ENCODE measurements at places on chromosomes 1 and 21.

DNA sequence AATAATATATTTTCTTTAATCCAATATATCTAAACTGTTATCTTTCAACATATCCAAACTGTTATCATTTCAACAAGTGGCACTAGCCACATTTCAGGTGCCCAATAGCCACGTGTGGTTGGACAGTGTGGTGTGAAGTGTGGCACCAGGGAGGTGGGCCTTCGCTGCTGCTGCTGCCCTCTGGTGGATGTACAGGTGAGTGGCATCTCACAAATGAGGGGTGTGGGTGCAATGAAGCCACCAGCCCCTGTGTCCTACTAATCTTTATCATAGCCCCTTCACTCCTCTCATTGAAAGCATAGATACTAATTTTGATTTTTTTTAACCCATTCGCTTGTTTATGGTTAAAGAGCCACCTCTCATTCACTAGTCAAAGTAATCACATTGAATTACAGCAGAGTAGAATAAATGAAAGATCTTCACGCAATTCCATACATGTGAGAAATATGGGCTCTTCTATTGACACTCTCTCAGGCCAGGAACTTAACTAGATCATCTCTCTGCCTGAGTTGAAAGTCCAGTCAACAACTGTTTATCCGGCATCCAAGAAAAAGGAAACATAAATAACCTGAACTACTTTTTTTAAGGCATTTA lies 499.2 kb downstream of the OMA1 start:
- no peak for DNase-seq

DNA sequence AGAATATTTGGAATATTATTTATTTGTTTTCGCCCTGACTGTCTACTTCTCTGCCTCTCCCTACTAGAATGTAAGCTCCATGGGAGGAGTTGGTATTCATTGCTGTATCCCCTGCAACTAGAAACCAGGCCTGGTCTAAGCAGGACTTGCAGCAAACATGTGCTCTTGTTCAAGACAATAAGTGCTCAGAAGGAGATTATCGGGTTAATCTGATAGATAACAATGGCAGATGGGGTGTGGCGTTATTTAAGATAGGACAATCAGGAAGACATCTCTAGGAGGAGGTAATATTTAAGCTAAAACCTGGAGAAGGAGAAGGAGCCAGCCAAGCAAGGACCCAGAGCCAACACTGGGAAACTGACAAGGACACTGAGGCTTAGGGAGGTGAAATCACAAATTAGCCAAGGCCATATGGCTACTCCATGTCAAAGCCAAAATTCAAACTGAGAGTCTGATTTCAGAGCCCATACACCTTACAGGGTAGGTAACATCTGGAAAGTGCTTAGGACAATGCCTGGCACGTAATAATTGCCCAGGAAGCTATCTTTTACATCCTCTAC lies 41.5 kb downstream of the STYXL2 start:
- no peak for DNase-seq

DNA sequence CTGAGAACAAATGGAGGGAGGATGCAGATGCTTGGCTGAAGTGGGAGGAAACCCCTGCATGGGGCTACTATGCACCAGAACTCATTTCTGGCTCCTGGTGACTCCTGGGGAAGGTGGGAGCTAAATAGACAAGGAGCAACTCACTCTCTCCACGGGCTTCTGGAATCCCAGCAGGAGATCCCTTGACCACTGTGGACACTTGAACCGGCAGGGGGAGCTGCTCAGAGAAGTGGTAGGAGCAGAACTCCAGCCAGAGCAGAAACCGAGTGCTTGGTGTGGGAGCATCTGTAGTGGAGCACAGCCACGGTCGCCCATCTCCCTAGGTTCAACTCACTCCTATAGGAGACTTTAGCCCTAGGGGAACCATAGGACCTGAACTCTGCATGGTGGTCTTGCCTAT lies 205.6 kb upstream of the GJB5 start:
- DNase-seq: no peak

GRCh38 chr1:79875187-79875586 lies 868.7 kb upstream of the ADGRL4 start:
- no peak for DNase-seq

DNA sequence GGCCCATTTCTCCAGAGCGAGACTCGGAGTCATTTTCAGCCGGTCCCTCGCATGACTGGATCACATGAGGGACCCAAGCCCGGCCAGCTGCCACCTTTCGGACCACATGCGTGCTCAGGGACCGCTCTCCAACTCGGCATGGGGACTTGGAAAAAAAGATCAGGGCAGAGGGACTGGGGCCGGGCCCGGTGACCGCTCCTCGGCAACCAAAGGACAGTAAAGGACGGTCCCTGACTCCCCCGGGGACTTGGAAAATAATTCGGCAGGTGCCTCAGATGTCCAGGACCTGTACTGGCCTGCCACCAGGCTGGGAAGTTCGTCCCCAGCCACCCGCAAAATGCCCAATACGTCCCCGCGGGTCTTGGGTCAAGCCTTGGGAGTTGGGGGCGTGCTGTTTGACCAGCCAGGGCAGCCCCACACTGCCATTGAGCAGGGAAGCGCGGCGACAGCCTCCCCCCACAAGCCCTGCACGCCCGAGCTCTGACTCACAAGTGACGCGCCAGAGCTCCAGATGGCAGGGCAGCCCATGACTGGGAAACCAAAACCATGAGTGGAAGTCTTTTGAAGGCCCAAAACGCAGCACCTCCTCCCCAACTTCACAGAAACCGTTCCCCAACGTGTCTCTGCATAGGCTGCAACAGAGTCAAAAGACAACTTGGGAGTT lies 134.5 kb downstream of the LIPI start:
- no peak for DNase-seq

- DNase-seq: no peak
Measured at GRCh38 chr21:42666023-42666747, 12.8 kb downstream of the PDE9A start.

GRCh38 chr1:14699620-14700019 lies 101.1 kb downstream of the KAZN start:
- DNase-seq: no peak

DNA sequence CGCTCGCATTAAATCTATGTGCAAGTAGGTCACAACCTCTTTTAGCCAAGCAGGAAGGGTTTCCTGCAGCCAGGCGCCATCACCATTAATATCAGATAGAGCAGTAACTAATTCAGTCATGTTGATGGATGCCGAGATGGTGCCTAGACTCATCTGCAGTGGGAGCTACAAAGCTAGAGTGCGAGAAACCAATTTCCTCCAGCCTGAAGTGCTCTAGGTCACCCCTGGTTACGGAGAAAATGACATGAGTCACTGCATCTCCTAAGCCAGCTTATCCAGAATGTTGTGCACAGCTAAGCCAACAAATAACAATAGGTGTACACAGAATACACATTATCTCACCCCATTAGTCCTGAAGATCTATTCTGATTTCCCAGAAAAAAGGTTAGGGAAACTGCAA lies 36.0 kb downstream of the OVAAL start:
- DNase-seq: no peak

DNA sequence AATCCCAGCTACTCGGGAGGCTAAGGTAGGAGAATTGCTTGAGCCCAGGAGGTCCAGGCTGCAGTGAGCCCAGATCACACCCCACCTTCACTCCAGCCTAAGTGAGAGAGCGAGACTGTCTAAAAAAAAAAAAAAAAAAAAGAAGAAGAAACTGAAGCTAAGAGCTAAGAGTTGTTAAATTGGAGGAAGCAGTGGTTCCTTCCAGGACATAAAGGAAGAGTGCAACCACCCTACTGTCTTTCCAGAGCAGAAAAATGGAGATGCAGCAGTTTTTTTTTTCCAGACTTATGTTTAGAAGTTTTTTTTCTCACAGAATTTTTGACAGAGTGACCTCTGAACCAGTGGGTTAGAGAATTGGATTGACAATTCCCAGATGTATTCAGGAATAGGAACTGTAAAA lies 88.7 kb downstream of the HLX start:
- DNase-seq: no peak

DNA sequence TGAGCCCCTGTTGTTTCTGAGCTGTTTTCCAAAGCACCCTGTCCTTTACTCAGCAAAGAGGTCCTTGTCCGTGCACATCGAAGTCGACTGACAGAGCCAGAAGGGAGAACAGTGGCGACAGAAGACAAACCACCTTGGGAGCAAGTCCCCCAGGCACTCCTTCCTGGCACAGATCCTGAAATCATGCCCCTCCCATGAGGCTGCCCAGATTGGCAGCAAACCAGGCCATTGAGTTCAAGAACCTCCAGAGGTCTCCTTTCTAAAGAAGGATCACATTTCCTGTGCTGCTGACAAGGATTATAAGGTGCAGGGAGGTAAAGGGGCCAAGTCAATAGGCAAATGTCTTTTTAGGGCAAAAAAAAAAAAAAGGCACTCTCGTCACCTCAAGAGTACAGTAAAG lies 84.7 kb upstream of the HIVEP3 start:
- no peak for DNase-seq

DNA sequence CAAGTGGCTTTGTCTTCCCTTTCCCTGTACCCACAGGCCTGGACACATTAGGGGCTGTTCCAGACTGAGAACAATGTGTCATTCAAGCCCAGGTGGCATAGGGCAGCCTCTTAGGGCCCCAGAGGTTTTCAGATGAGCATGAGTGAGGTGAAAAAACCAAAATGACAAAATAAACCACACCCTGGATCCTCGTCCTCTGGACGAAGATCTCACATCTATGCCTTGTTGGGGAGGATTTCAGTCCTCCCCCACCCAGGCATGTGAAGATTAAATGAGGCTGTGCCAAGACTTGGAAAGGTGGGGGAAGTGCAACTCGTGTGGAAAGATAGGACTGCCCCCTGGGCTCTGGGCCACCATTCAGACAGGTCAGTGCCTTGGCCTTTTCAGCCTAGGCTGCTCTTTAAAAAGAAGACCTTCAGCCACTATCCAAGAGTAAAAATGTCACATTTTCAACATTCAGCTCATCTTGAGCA lies 32.8 kb upstream of the IL19 start:
- DNase-seq: no peak

DNA sequence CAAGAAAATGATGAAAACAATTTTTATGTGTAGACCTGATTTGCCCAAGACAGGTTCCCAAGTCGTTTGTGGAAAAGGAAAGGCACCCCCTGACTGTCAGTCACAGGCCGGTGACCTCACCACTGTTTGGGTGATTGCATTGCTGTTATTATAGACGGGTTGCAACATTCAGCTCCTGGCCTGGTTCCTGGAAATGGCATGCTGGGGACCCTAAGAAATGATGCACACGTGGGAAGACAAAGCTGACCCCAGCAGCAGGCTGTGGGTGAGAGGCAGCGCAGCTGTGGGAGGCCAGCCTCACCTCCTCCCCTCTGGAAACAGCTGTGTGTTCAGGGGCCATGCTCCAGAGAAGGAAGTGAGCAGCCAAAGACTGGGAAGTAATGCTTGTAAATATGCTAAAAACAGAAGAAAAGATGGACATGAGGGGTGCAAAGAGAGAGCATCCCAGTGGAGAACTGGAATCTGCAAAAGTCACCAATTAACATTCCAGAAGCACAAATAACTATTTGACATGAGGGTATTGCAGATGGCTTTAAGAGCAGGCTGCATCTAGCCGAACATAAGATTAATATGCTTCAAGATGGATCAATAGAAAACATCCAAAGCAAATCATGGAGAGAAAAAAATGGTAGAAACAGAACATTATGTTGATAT lies 23.4 kb upstream of the ABCG1 start:
- DNase-seq: no peak

- DNase-seq: no peak
Measured at GRCh38 chr1:63787875-63788274, 14.1 kb downstream of the ROR1 start.

DNA sequence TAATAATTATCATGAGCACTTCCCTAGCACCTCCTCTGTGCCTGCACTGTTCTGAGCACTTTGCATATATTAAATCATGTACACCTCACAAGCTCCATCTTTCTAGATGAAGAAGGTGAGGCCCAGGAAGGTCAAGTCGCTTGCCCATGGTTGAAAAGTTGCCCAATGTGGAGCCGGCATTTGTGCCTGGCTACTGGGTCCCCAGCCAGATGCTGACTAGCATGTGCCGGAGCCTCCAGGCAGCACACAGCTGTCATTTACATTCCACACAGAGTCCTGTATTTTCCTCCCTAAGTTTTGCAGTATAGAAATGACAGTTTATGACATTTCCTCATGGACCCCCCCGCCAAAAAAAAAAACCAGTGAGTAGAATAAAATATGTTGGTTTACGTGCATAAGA lies 94.3 kb downstream of the BCAR3 start:
- no peak for DNase-seq
